ENCODE measurements at places on chromosomes 4 and X. TPM values are rescaled to one million over a fixed set of nuclear protein-coding genes. Genes with fewer than 3 reads are reported as not detected.
A peak's percentile ranks its signal among the peaks of the same experiment; 100 is the strongest.

GRCh38 chr4:164345756-164346155 is 408.2 kb upstream of the SMIM31 start:
- no peak for DNase-seq
- H3K4me3 ChIP-seq: no peak overlapping the region
- no peaks in the 10 kb centered on the region for H3K27me3 ChIP-seq
- no peak overlapping the region for H3K27ac ChIP-seq
- no peaks in the 10 kb centered on the region for H3K36me3 ChIP-seq
- H3K4me1 ChIP-seq: no peaks in the 10 kb centered on the region

- no peaks in the 10 kb centered on the region for H3K27me3 ChIP-seq
- no peaks in the 10 kb centered on the region for H3K4me1 ChIP-seq
- DNase-seq: no peak
- no peak overlapping the region for H3K4me3 ChIP-seq
- H3K27ac ChIP-seq: no peak overlapping the region
- no peaks in the 10 kb centered on the region for H3K36me3 ChIP-seq
Measured at GRCh38 chr4:105936901-105937300, 41.6 kb downstream of the NPNT start.

DNA sequence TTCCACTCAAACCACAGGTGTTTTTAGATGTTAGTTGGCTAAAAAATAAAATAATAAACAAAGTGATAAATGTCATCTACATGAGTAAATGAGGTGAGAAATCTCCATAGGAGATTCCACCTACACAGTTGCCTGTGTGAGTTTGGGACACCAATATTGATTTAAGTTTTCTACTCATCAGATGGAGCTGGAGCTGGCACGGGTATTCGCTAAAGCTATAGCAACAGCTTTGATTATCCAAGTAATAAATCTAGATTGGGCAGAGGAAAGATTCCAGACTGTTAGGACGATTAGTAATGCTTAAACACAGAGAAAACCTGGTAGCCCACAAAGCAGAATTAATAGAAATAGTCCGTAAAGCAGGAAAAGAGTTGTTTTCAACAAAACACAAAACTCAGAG is 313.9 kb downstream of the PABPC4L start:
- no peaks in the 10 kb centered on the region for H3K4me1 ChIP-seq
- no peaks in the 10 kb centered on the region for H3K36me3 ChIP-seq

GRCh38 chr4:156581282-156582063 is 390.1 kb downstream of the PDGFC start:
- no peak overlapping the region for H3K27ac ChIP-seq
- no peaks in the 10 kb centered on the region for H3K27me3 ChIP-seq
- peak overlapping the region; percentile 31 for H3K4me3 ChIP-seq
- DNase-seq: peak; percentile 51

Gene AFP
- not detected for total RNA-seq

Gene MBNL3
- 5.6 TPM for total RNA-seq
